ENCODE measurements at places on chromosomes 5 and 9. TPM values are rescaled to one million over a fixed set of nuclear protein-coding genes. Genes with fewer than 3 reads are reported as not detected.

- DNase-seq, result no peak
- no peaks in the 10 kb centered on the region for H3K4me1 ChIP-seq
- no peak overlapping the region for H3K4me3 ChIP-seq
- H3K27me3 ChIP-seq, result no peaks in the 10 kb centered on the region
- no peaks in the 10 kb centered on the region for H3K36me3 ChIP-seq
These were observed 53.1 kb downstream of the MAP1B start for GRCh38 chr5:72160329-72160728.

Gene ACOT12
- total RNA-seq, result 0.39 TPM

Gene FYB1
- 497 TPM for total RNA-seq

- DNase-seq, result no peak
- H3K27ac ChIP-seq, result no peak overlapping the region
- no peaks in the 10 kb centered on the region for H3K4me1 ChIP-seq
- H3K36me3 ChIP-seq, result peaks cover 14% of the 10 kb centered on the region
These were observed 57.7 kb downstream of the RETREG1 start for GRCh38 chr5:16558984-16559629.

- peaks cover 4% of the 10 kb centered on the region for H3K4me1 ChIP-seq
- DNase-seq, result no peak
- no peak overlapping the region for H3K27ac ChIP-seq
- H3K27me3 ChIP-seq, result no peaks in the 10 kb centered on the region
These were observed 7.6 kb upstream of the TTLL11 start for GRCh38 chr9:122100756-122101155.

Gene CER1
- total RNA-seq, result not detected

DNA sequence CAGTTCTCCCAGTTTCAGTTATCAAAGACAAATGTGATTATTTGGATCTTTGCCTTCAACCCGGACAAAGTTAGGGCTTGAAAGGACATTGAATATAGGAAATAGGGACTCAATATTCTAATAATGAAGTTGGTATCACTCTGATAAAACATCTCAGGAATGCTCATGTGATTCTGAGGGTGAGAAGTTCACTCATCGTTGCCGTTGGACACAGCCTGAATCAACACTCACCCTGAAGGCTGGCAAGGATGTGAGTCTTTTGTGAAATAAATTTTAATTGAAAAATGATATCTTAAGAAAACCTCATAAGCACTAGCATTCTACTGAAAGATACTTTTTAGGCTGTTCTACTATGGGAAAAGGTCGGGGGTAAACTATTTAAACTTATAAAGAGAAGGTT, 44.8 kb upstream of the C9orf72 start:
- H3K4me1 ChIP-seq, result no peaks in the 10 kb centered on the region
- H3K4me3 ChIP-seq, result no peak overlapping the region
- peaks cover 10% of the 10 kb centered on the region for H3K27me3 ChIP-seq
- DNase-seq, result no peak
- H3K27ac ChIP-seq, result no peak overlapping the region

Gene PALM2AKAP2
- total RNA-seq, result not detected

DNA sequence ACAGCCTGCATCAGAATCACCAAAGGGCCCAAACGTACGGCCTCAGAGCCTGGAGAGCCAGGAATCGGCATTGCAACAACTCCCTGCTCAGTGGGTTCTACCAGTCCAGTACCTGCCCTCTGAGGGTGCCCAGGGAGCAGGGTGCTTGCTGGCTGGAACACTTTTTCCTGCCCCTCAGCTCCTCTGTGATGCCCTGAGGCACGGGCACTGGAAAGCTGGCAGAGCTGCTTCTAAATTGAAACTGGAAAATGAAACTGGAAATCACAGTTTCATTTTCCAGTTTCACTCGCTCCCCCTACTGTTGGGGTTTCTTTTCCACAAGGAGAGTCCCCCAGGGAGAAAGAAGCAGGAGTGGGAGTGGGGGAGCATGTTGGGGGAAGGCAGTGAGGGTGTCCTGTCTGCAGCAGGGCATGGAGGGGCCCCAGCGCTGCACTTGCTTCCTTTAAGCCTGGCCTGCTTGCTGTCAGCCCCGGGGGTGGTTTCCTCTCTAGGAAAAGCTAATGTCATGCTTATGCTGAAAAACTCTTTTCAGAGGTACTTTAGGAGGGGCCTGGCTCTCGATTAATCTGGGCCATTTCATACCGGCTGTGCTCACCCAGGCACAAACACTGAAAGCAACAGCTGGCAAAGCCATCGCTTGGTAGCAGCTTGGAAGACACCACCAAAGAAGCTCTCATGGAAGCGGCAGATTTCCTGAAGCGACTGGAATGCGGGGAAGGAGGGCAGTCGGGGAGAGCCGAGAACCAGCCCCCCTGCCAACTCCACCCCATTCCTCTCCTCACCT, 26.2 kb downstream of the IRF1 start:
- peak; percentile 60 for DNase-seq
- peaks cover 22% of the 10 kb centered on the region for H3K36me3 ChIP-seq
- peaks cover 83% of the 10 kb centered on the region for H3K4me1 ChIP-seq
- peak overlapping the region; percentile 39 for H3K4me3 ChIP-seq
- H3K27ac ChIP-seq, result peak overlapping the region; percentile 72
- no peaks in the 10 kb centered on the region for H3K27me3 ChIP-seq

- no peaks in the 10 kb centered on the region for H3K4me1 ChIP-seq
- H3K27ac ChIP-seq, result no peak overlapping the region
- no peak for DNase-seq
- H3K27me3 ChIP-seq, result peaks cover 4% of the 10 kb centered on the region
These were observed 368 bp downstream of the SH3TC2 start for GRCh38 chr5:149062371-149063016.

- no peak for DNase-seq
- no peaks in the 10 kb centered on the region for H3K27me3 ChIP-seq
- no peaks in the 10 kb centered on the region for H3K36me3 ChIP-seq
- H3K27ac ChIP-seq, result no peak overlapping the region
These were observed 70.5 kb downstream of the PPARGC1B start for GRCh38 chr5:149800633-149801032.

GRCh38 chr5:151115272-151115905, 34.6 kb upstream of the TNIP1 start:
- peak; percentile 69 for DNase-seq
- peaks cover 6% of the 10 kb centered on the region for H3K4me1 ChIP-seq
- H3K36me3 ChIP-seq, result peaks cover 92% of the 10 kb centered on the region
- H3K27ac ChIP-seq, result no peak overlapping the region
- H3K4me3 ChIP-seq, result no peak overlapping the region
- no peaks in the 10 kb centered on the region for H3K27me3 ChIP-seq

Gene DDX4
- total RNA-seq, result not detected

Gene RGS14
- total RNA-seq, result 34.7 TPM

- H3K4me1 ChIP-seq, result peaks cover 16% of the 10 kb centered on the region
- no peaks in the 10 kb centered on the region for H3K27me3 ChIP-seq
- no peaks in the 10 kb centered on the region for H3K36me3 ChIP-seq
- peak overlapping the region; percentile 67 for H3K4me3 ChIP-seq
- DNase-seq, result peak; percentile 94
These were observed 53.7 kb upstream of the KDM4C start for GRCh38 chr9:6703898-6704639.

- no peak for DNase-seq
- H3K4me1 ChIP-seq, result peaks cover 7% of the 10 kb centered on the region
- H3K4me3 ChIP-seq, result no peak overlapping the region
- H3K27me3 ChIP-seq, result no peaks in the 10 kb centered on the region
- H3K36me3 ChIP-seq, result peaks cover 13% of the 10 kb centered on the region
These were observed 70.5 kb downstream of the MED27 start for GRCh38 chr9:132008855-132009812.

DNA sequence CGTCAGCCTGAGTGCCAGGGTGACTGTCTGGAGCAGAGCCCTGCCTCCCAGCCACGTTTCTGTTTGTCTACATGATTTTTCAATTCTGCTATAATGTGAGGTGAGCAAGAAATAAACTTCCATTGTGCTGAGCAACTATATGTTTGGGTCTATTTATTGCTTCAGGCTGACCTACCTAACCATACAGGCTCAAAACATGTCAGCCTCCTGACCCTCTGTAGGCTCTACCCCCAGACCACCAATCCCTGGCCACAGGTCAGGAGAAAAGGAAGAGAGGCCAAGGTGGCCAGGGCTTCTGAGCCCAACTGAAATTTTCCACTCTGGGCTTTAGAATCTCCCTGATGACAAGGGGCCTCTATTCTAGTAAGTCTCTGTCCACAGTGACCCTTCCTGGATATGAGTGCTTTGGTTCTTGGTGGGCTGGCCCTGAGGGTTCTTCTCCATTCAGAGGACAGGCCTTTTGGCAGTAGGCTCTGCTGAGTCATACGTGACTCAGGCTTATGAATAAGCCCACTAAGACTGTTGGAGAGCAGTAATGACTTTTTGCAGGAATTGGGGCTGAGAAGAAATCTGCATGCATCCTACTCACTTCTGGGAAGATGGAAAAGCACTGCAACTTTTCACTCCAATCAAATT, 117.2 kb upstream of the TBCA start:
- DNase-seq, result no peak
- no peaks in the 10 kb centered on the region for H3K27me3 ChIP-seq
- no peaks in the 10 kb centered on the region for H3K36me3 ChIP-seq
- H3K4me3 ChIP-seq, result no peak overlapping the region
- H3K4me1 ChIP-seq, result no peaks in the 10 kb centered on the region
- no peak overlapping the region for H3K27ac ChIP-seq

DNA sequence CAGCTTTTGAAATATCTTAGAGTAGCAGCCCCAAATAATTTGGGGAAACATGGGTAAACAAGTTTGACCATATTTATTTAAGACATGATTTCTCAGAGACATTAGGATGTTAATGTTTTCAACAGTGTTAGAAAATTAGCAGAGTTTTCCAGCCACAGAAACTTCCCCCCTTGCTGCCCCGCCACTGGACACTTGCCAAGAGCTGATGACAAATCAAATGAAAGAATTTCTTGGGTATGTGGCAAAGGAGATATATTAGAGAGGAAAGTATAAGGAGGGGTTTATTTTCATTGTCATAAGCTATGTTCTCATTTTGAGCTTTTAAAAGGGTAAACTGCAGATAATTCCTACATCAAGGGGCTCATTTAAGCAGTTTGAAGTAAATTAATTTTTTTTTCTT, 15.9 kb downstream of the GABRA1 start:
- H3K4me3 ChIP-seq, result no peak overlapping the region
- H3K36me3 ChIP-seq, result no peaks in the 10 kb centered on the region
- no peak overlapping the region for H3K27ac ChIP-seq
- H3K27me3 ChIP-seq, result no peaks in the 10 kb centered on the region

Gene ABL1
- total RNA-seq, result 29.8 TPM

Gene FOXD4L6
- total RNA-seq, result not detected

Gene RPP25L
- total RNA-seq, result 4.6 TPM

Gene GARIN3
- total RNA-seq, result not detected

Data from CD4-positive, alpha-beta T cell (primary cell).